Thoracic aorta (tissue), 2 donors: ENCODE measurements at places on chromosomes 2 and 18.

DNA sequence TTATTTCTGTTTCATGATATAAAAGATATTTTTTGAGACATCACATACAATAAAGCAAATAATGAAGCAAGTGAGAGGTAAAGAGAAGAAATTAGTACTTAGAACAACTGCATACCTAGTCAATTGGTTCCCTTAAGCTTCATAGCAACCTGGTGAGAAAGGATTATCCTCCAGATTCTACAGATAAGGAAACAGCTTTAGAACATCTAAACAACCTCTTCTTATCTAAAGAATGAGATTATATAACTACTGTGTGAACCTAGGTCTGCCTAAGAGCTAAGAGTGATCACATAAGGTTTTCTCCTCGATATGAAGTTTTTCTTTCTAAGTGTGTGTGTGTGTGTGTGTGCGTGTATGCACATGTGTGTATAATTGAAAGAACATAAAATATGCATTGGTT is 265.1 kb downstream of the NOL4 start:
- DNase-seq: no peak

DNA sequence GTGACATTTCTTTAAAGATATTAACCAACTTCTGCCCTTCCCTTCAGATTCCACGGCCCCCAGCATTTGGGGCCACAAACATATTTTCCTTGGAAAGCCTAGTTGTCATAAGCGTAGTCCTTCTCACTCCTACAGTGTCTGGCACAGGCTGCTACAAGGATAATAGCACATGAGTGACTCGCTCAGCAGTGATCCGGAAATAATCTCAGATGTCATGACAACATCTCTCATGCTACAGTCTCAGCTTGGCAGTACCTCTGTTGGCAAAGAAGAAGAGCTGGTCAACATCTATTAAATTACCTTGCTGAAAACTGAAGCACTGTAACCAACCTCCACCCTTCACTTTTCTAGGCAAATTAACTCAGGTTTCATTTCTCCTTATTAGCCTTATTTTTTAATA is 351.7 kb downstream of the RAD51AP2 start:
- no peak for DNase-seq

DNA sequence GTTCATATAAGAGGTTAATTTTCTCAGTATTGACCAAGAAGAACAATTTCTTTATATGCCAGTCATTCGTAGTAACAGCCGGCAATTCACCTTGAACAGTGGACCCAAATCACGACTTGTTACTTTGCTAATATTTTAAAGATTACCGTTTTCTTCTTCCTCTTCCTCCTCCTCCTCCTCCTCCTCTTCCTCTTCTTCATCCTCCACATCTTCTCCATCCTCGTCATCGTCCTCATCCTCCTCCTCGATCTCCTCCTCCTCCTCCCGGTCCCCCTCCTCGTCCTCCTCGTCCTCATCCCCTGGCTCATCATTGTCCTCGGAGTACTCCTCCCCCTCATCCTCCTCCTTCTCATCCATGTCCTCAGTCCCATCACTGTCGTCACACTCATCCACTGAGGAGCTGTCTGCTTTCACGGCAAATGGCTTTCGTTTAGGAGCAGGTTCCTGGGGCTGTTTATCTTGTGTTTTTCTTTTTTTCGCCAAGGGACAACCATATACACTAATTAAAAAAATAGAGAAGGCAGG is 198.6 kb upstream of the PXDN start:
- no peak for DNase-seq

DNA sequence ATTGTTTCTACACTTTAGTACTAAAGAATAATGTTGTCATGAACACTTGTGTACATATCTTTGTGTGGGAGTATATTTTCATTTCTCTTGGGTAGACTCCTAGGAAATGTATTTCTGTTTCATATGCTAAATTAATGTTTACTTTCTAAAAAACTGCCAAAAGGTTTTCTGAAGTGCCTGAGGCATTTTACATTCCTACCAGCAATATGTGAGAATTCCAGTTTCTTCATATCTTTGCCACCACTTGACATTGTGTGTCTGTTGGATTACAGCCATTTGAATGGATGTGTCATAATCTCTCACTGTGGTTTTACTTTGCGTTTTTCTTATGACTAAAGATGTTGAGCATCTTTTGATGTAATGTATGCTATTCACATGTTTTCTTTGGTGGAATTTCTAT is 428.2 kb upstream of the KCNH7 start:
- DNase-seq: no peak

DNA sequence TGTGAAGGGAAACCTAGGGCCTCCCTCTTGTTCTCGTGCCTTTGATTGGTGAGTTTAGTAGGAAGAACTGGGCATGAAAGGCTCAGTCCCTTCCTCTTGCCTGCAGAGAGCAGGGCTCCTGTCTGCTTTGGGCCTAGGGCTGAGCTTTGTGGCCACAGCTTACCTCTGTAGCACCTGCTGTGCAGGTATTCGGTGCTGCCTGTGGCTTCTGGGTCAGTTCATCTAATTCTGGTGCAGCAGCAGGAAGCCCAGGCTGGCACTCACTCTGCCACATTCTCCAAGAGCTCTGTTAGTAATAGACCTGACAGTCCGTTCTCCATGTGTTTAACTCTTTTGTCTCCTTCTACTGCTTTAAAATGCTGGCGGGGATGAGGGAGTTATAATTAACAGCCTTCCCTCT is 96.5 kb downstream of the DLGAP1 start:
- no peak for DNase-seq

DNA sequence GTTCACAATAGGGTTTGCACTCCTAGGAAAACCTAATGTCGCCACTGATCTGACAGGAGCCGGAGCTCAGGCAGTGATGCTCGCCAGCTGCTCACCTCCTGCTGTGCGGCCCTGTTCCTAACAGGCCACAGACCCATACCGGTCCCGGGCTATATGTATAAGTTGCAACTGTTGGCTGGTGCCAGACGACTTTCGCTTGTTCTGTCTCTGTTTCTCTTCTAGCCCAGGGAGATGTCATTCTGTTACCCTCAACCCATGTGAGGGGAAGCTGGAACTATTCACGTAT is 170.3 kb downstream of the BCL2 start:
- DNase-seq: no peak

GRCh38 chr2:237022533-237022932 is 63.2 kb upstream of the COPS8 start:
- DNase-seq: no peak

DNA sequence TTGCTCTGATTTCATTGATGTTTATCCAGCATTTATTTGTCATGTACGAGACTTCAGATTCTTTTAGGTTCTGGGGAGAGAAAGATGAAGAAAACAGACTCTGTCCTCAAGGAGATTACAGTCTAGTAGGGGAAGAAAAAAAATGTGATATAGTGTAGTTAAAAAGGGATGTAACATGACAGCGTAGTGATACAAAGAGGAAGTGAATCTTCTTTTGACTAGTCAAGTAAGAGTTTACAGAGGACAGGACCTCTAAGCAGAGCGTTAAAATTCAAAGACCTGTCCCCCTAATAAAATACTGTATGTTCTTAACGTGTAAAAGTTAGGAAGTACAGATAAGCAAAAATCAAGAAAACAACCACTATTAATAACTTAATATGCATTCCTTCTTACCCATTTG is 47.7 kb downstream of the NCOA1 start:
- no peak for DNase-seq

DNA sequence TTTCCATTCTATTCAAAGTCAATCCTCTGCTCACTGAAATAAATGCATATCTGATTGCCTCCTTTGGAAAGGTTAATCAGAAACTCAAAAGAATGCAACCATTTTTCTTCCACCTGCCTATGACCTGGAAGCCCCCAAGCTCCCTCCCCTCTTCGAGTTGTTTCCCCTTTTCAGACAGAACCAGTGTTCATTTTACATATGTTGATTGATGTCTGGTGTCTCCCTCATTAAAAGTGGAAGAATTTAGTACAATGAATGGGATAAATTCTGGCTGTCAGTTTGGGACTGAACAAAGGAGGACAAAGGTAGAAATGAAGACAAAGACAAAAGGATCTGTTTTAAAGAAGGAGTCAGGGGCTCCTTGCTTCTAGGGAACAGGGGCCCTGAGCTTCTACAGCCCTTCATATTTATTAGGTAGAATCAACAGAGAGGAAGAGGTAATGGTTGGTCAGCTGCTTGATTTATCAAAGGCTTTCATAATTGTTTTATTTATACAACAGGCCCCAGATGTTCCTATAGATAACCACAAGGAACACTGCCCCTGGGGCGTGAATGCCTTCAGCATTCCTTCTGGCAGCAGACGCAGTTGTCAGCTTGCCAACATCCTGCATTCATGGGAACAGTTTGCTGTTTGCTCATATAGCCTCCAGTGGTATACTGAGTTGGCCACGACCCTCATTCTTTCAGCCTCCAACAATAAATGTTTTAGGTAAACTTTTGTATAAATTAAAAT is 949.8 kb upstream of the LRATD1 start:
- DNase-seq: no peak

DNA sequence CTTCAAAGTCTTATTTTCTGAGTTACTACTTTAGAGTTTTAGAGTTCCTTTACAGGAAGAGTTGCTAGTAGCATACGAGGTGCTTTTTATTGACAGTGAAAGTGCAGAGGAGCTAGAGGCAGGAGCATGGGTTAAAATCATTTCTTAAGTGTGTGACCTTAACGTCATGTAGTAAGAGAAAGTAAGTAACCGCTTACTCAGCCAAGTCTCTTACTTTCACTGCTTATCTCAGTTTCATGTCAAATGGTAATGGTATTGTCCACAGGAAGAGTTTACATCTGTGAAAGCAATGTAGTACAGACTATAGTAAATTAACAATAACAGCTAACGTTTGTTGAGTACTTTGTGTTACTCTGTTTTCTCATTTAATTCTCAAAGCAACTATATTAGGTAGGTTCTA is 12.6 kb downstream of the NDUFAF7 start:
- no peak for DNase-seq

GRCh38 chr2:181465676-181466375 is 8.6 kb downstream of the ITGA4 start:
- DNase-seq: no peak

DNA sequence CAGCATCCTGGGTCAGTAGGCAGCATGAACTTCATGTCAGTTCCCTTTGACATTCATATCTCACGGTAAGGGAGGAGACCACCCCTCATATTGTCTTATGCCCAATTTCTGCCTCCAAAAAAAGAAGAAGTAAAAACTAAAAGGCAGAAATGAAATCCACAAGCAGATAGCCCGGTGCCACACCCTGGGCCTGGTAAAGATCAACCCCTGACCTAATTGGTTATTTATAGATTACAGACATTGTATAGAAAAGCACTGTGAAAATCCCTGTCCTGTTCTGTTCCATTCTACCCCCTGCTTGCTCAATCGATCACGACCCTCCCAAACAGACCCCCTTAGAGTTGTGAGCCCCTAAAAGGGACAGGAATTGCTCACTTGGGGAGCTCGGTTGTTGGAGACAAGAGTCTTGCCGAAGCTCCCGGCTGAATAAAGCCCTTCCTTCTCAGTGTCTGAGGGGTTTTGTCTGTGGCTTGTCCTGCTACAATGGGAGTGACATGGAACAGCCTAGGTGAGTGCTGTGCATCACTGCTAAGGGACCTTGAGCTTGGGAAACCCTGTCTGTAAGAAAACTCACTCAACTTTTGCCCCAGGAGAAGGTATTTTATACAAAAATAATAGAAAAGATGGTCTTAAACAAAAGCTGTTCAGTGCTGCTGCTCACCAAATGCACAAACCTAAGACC is 11.1 kb downstream of the NDUFV2 start:
- no peak for DNase-seq

DNA sequence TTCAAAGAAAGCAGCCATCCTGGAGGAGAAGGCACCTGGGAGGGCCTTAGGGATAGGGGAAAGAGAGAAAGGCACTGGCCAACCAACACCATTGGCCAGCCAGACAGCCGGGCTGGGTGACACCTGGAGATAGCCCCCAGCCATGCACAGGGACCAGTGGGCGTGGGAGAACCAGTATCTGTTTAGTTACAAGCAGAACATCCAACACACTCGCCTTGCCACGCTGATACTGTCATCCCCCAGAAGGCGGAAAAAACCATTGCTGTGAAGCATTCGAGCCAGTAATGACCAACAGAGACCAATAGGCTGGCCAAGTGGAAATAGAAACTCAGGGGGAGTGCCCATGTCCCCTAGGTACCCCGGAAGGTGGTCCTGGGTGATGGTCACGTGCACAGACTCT is 15.5 kb downstream of the ASPRV1 start:
- no peak for DNase-seq

GRCh38 chr18:35634323-35634722 is 52.8 kb downstream of the GALNT1 start:
- DNase-seq: no peak

DNA sequence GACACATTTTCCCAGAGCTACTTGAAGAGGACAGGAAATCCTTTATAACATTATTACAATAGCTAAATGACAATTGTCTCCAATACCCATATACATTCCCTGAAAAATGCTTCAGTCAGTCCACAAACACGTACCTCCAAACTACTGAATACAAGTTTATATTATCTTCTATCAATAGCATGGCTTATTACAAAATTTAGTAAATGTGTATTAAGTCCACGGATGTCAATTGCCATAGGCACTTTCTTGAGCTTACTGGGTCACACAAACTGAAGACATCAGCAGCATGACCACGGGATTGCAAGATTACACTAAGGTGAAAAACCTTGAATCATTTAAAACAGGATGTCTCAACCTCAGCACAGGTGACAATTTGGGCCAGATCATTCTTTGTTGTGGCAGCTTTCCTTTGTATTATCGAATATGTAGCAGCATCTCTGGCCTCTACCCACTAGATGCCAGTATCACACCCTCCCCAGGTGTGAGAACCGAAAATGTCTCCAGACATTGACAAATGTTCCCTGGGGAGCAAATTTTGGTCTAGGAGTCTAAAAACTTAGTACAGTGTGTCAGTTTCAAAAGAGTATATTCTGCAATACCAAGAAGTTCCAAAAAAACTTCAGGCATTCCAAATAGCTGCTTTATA is 1.4 kb downstream of the MBD2 start:
- DNase-seq: no peak

DNA sequence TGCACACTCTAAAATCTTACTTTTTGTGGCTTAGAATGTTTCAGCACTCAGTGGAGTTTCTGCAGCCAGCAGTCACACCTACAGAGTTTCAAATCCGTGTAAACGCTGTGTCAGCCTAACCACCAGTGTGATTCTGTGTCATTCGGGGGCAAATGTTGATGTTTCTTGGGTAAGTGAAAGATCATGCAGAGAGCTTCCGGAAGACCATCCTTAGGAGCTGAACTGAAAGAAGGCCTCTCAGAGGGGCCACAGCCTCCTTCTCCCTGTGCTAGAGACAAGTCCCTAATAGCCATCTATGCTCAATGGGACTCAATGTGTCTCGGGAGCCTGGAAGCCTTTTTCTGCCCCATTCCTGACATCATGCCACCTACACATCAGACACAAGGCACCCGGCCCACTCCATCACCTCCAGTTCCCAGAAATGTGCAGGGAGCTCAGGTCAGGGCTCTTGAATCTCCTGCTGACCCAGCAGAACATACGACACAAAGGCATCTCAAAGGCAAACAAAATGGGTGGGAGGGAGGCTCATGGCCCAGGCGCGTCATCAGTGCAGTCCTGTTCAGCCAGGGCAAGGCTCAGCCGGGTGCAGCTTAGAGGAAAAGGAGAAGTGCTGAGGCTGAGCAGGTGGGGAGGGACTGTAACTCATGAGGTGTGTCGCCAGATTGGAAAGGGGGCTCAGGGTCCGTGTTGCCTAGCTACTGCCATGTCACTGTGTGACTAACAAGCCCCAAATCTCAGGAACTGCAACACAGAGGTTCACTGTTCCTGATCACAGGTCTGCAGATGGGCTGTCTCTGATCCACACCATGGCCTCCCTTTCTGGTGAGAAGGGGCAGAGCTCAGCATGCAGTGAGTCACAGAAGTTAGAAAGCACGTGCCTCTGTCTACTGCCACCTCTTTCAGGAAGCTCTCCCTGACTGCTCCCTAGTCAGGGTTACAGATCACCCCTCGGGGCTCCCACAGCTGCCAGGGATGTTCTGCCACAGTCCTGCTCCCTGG is 82.0 kb downstream of the SMAD7 start:
- no peak for DNase-seq

GRCh38 chr2:239954166-239955086 is 70.7 kb downstream of the NDUFA10 start:
- no peak for DNase-seq
